ENCODE measurements at places on chromosomes 3 and 15. TPM values are rescaled to one million over a fixed set of nuclear protein-coding genes. Genes with fewer than 3 reads are reported as not detected.

SAMMSON gene
- not detected for total RNA-seq

PPM1L gene
- total RNA-seq, result 6.4 TPM

DAPK2 gene
- 0.78 TPM for total RNA-seq

CCR9 gene
- total RNA-seq, result 2.9 TPM

RLBP1 gene
- total RNA-seq, result not detected

HYAL1 gene
- 0.79 TPM for total RNA-seq

CALML4 gene
- 3.3 TPM for total RNA-seq

TRIM71 gene
- total RNA-seq, result 0.32 TPM

SLC28A2 gene
- total RNA-seq, result not detected

TEX55 gene
- total RNA-seq, result not detected

C15orf62 gene
- total RNA-seq, result 2.4 TPM

SLC2A2 gene
- 0.16 TPM for total RNA-seq

CASR gene
- not detected for total RNA-seq

PEX11A gene
- 2.0 TPM for total RNA-seq

IGSF11 gene
- 0.70 TPM for total RNA-seq

CFAP44 gene
- total RNA-seq, result 16.0 TPM

SOX2 gene
- total RNA-seq, result 0.26 TPM

SI gene
- total RNA-seq, result not detected

PCOLCE2 gene
- not detected for total RNA-seq

BTLA gene
- 13.7 TPM for total RNA-seq

CNTN6 gene
- not detected for total RNA-seq

TGM4 gene
- total RNA-seq, result not detected

PPP1R14D gene
- not detected for total RNA-seq

KLHL40 gene
- not detected for total RNA-seq

CCDC54 gene
- total RNA-seq, result not detected

FEZF2 gene
- total RNA-seq, result not detected

UTS2B gene
- total RNA-seq, result 0.32 TPM

HDDC3 gene
- 26.2 TPM for total RNA-seq

ADGRG7 gene
- total RNA-seq, result not detected

PROK2 gene
- 0.58 TPM for total RNA-seq

CCR3 gene
- not detected for total RNA-seq

CPB1 gene
- total RNA-seq, result 9.2 TPM

CTSH gene
- 34.9 TPM for total RNA-seq

MAP3K13 gene
- total RNA-seq, result 7.0 TPM

GOLGA6A gene
- not detected for total RNA-seq

MUC4 gene
- total RNA-seq, result 0.16 TPM

AMIGO3 gene
- 1.4 TPM for total RNA-seq

CYP1A1 gene
- 0.14 TPM for total RNA-seq

KNSTRN gene
- total RNA-seq, result 6.2 TPM

SV2B gene
- total RNA-seq, result 0.09 TPM

TM4SF18 gene
- not detected for total RNA-seq

Data from T-cell (primary cell).